ENCODE measurements at places on chromosomes 7 and 10.

DNA sequence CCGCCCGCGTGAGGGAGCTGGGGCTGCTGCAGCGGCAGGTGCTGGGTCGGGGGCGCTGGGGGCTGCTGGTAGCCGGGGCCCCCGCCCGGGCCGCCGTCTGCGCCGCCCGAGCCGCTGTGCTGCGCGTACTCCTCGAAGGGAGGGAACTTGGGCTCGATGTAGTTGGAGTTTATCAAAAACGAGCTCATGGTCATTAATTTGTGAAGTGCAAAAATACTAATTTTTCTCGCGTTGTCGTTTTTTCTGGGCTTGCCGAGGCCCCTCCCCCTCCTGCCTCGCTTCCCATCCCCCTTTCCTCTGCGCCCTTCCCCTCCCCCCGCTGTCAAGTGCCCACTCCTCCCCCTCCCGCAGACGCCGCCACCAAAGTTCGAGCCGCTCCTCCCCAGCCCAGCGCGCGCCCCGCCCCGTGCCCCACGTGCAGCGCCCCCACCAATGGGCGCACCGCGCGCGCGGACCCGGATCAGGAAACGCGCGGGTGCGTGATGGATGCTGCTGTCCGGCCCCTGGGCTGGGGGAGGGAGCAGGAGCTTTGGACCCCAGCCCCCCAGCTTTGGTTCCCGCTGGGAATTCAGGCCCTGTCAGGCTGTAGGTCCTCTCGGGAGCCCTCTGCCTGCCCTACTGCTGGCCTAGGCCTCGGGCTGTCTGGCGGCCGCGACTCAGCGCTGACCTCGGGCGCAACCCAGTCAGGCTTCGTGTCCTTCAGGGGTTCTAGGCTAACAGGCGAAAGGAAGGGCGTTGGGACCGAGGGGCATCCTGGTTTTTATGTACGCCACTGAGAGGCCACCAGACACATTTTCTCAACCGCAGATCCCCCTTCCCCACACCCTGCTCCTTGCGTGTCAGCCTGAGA is at the start of gene HOXA4:
TSS of gene HOXA4 (minus strand) at position 218 of the 850 bp plus-strand sequence. CDS start at position 194, 24 bp downstream.
- peak; percentile 40 for DNase-seq

GRCh38 chr10:104806801-104807200 is 165.7 kb downstream of the SORCS3 start:
- DNase-seq, result no peak

GRCh38 chr10:43121444-43121843 is 16.8 kb upstream of the CSGALNACT2 start:
- no peak for DNase-seq

- no peak for DNase-seq
Measured at GRCh38 chr7:68963552-68963951, 634.7 kb upstream of the AUTS2 start.

GRCh38 chr10:100129424-100129823 is 47.8 kb upstream of the CPN1 start:
- no peak for DNase-seq

- DNase-seq, result no peak
Measured at GRCh38 chr7:140501966-140502365, 22.7 kb upstream of the MKRN1 start.

DNA sequence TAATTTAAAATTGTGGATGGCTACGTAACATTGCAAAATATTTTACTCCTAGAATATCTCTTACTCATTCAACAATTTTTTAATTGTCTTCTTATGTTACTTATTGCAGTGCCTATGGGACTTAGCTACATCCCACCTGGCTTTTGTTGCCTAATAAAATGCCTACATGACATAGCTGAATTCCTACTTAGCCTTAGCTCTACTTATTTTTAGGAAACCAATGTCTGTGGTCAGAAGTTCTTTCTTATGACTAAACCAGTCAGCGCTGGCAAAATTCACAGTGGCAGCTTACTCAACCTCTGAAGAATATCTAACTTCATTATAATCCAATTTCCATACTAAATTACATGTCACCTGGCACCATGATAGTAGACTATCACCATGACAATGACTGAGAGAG is 1612.4 kb upstream of the LRRTM3 start:
- DNase-seq, result no peak

- peak; percentile 58 for DNase-seq
Measured at GRCh38 chr10:91901784-91902677, 7.3 kb downstream of the FGFBP3 start.

GRCh38 chr10:93757136-93757535 is 600 bp upstream of the LGI1 start:
- DNase-seq, result no peak

- no peak for DNase-seq
Measured at GRCh38 chr7:122965306-122965705, 30.2 kb downstream of the TAS2R16 start.

GRCh38 chr7:108468246-108468645 is 12.0 kb upstream of the NRCAM start:
- no peak for DNase-seq

- no peak for DNase-seq
Measured at GRCh38 chr7:71752171-71752935, 620.4 kb downstream of the GALNT17 start.

GRCh38 chr7:22874904-22875303 is 52.3 kb upstream of the TOMM7 start:
- no peak for DNase-seq

GRCh38 chr7:132082394-132082793 is 493.9 kb downstream of the PLXNA4 start:
- no peak for DNase-seq

DNA sequence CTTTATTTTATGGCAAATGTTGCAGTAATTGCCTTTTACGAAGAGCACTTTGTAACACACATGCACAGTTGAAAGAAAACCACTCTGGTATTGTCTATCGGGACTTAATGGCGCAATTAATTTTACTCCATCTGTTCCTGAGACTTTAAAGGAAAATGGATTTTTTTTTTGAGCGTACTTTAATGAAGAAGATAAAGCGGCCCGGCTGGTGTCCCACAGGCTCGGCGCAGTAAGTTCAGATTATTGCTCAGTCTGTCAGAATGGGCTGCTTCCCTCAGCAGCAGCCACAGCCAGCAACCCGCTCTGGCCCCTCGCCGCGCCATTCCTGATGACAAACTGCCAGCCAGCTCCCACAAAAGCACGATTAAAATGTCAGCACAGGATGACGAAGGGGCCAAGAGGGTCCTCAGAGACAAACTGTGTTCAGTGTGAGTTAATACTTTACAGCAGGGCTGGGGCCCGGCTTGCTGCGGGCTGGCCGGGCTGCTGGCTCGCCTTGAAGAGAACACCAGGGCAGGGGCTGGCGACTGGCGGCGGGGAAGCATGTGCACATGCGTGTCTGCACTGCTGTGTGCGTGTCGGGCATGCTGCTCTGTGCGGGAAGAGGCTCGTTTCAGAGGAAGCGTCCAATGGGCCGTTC is 501.0 kb upstream of the GALNT17 start:
- DNase-seq, result no peak

GRCh38 chr10:101358706-101359300 is 4.8 kb downstream of the BTRC start:
- no peak for DNase-seq

DNA sequence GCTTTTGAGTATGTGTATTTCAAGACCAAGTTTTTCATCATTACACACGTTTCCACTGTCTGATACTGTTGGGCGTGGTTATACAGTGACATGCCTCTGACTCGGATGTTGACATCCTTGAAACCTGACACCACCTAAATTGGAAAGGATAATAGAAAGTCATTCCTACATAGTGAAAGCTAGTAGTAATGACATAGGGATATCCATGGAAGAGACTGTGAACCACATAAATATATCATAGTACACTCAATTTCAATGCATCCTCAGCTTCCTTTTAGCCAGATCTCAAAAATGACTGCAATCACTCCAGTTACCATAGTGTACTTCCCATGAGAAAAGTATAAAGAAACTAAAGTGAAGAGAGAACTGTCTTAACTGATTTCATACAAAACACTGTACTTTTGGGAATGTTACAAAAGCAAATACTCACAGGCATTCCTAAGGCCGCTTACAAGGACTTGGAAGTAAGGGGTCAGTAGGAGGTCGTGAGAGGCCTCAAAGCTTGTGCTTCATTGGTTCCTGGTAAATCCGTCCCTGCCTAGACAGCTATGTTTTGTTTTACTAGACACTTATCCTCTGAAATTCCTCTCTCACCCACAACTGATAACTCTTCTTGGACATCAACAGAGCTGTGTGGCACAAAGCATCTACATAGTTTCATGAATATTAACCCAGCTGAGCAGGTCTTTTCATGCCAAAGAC is 71.8 kb upstream of the VWDE start:
- no peak for DNase-seq

DNA sequence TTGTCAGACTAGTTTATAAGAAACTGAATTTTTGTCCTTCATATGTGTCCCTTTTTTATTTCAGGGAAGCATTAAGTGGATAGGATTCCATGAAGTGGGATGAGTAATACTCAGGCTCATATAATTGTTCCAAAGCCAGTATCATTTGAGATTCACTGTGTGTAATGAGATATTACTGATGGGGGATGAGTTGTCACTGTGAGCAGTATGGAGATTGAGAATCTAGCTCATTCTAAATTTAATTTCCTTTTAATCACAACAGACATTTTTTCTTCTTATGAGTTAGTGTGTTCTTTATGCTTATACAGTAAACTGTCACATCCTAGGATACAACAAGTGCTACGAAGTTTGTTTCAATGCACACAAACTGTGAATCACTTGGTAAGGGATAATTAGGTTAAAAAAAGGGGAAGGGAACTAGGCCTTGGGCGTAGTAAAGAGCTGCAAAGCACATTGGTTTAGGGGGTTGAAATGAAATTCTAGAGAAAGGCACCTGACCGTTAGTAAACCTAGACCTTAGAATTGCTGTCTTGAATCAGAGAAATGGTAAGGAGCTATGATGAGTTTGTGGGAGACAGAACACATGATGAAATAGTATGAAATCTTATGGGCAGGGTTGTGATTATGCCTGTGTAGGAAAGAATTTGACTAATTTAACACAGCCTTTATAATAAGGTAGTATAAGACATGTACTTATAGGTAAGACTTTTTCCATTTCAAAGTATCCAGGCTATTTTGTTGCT is 153.4 kb downstream of the MLLT10 start:
- DNase-seq, result no peak

DNA sequence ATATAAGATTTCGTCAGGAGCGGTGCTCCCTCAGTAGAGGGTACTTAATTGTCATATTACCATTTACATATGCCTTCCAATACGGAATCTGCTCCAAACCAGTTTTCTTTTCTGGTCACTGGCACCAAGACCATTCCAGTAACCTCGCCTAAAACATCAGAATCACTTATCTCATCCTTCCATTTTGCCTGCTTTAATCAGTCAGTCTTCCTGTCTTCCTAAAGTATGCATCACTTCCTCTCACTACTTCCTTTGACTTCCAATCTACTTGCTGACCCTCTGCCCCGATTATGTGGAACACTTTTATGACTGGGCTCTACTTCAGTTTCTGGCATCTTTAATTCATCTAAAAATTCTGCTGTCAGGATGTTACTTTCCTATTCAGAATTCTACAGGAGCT is 33.5 kb downstream of the CUL2 start:
- no peak for DNase-seq

GRCh38 chr7:118858651-118859149 is 634.2 kb downstream of the ANKRD7 start:
- no peak for DNase-seq

- DNase-seq, result no peak
Measured at GRCh38 chr7:121620953-121621606, 225.0 kb upstream of the FAM3C start.

DNA sequence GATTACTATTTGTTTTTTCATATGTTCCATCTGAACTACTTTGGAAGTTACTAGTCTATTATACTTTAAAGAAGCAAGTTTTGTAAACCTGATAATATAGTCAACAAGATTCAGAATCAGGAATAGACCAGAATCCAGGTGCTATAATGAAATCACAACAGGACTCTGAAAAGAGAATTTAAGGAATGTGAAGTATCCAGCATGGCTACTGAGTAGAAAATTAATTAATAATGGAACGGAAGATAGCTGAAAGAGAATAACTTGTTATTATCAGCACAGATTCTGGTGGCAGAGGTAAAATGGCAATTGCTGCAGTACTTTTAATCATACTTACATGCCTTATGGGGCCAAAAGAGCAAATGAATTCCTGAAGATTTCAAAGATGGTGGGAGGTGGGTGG is 43.1 kb upstream of the CHCHD3 start:
- no peak for DNase-seq

GRCh38 chr7:12647364-12648219 is 39.8 kb upstream of the ARL4A start:
- no peak for DNase-seq

GRCh38 chr7:42834676-42835075 is 77.2 kb downstream of the C7orf25 start:
- DNase-seq, result no peak

All from stimulated activated CD4-positive, alpha-beta T cell treated with anti-CD3 and anti-CD28 coated beads, TNF-alpha, amount 100 ng/mL, for 24 hours (primary cell).